ENCODE measurements at places on chromosomes 7 and 10. TPM values are rescaled to one million over a fixed set of nuclear protein-coding genes. Genes with fewer than 3 reads are reported as not detected.
A peak's percentile ranks its signal among the peaks of the same experiment; 100 is the strongest.

WDR11 gene
- 29.3 TPM for total RNA-seq

PIK3CG gene
- total RNA-seq, result not detected

DMBT1 gene
- 0.62 TPM for total RNA-seq

NUTM2D gene
- total RNA-seq, result not detected

GIMAP6 gene
- total RNA-seq, result 1.2 TPM

TAS2R5 gene
- total RNA-seq, result 0.26 TPM

MMRN2 gene
- total RNA-seq, result 1.9 TPM

LRRC17 gene
- total RNA-seq, result not detected

PRPS1L1 gene
- total RNA-seq, result not detected

CHN2 gene
- total RNA-seq, result 7.7 TPM

CCDC7 gene
- total RNA-seq, result 14.1 TPM

PPP1R3C gene
- total RNA-seq, result 0.17 TPM

TMEM184A gene
- total RNA-seq, result 23.1 TPM

DNA sequence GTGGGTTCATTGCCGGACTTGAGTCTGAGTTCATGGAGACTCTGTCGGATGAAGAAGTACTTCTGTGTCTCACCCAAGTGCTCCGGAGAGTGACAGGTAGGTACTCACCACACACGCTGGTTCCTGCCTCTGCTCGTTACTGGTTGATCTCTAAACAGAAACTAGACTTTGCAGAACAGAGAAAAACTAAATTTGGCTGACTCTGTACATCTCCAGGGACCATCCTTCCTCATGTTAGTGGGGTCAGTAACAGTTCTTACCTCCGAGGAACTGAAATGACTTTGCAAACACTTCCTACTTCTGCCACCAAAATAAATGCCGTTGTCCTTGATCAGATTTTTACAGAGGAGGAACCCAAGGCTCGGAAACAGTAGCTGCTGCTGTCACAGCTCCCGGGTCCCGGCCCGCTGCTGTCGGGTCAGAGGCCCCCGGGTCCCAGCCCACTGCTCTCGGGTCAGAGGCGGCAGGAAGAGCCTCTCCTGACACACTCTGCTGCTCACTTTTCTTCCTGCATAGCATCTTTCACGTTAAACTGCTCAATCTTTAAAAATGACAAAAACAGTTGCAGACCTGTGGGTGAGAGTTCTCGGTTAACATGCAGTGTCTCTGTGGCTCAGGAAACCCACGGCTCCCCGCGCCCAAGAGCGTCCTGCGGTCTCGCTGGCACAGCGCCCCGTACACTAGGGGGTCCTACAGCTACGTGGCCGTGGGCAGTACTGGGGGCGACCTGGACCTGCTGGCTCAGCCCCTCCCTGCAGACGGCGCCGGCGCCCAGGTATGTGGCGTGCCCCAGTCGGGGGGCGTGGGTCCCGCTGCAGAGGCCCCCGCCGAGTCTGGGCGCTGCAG is 4.8 kb upstream of the MTG1 start:
- H3K4me1 ChIP-seq, result peaks cover 3% of the 10 kb centered on the region
- no peaks in the 10 kb centered on the region for H3K27me3 ChIP-seq
- H3K36me3 ChIP-seq, result no peaks in the 10 kb centered on the region
- H3K4me3 ChIP-seq, result no peak overlapping the region

- H3K36me3 ChIP-seq, result no peaks in the 10 kb centered on the region
- no peak overlapping the region for H3K27ac ChIP-seq
- no peak overlapping the region for H3K4me3 ChIP-seq
- peak; percentile 80 for DNase-seq
- no peaks in the 10 kb centered on the region for H3K4me1 ChIP-seq
- H3K27me3 ChIP-seq, result peaks cover 18% of the 10 kb centered on the region
These were observed 11.3 kb upstream of the INMT start for GRCh38 chr7:30740417-30741181.

DNA sequence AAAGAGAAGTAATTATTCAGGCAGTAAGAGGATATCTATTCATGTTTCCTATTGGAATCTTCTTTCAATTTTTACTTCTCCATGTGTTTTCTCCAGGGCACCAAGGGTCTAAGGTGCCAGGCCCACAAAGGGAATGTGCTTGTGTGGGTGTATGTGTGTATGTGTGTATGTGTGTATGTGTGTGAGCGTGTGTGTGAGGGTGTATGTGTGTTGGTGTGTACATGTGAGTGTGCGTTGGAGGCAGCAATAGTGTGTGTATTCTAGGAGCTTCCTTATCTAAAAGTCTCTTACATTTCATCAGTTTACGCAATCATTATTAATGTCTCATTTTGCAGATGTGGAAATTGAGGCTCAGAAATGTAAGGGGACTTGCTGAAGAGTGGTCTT is 28.3 kb downstream of the RAMP3 start:
- DNase-seq, result no peak
- H3K36me3 ChIP-seq, result no peaks in the 10 kb centered on the region
- no peak overlapping the region for H3K4me3 ChIP-seq
- no peaks in the 10 kb centered on the region for H3K4me1 ChIP-seq

DNA sequence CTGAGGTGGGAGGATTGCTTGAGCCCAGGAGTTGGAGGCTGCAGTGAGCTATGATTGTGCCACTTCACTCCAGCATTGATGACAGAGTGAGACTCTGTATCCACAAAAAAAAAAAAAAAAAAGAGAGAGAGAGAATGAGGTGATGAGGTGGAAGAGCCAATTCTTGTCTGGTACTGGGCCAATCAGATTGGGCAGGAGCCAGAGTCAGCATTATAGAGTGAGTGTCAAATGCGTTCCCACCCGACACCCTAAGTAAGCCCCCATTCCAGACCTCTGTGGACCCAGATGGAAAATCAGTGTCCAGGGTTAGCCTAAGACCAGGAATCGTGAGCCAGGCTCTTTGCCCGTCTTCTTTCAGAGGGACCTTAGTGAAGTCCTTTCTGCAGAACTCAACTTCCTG is 83.9 kb downstream of the WIPF3 start:
- no peaks in the 10 kb centered on the region for H3K4me1 ChIP-seq
- H3K4me3 ChIP-seq, result no peak overlapping the region
- no peaks in the 10 kb centered on the region for H3K36me3 ChIP-seq
- no peak overlapping the region for H3K27ac ChIP-seq

GRCh38 chr10:72834183-72834825 is 59.2 kb upstream of the OIT3 start:
- H3K27me3 ChIP-seq, result peaks cover 31% of the 10 kb centered on the region
- DNase-seq, result peak; percentile 98
- no peaks in the 10 kb centered on the region for H3K4me1 ChIP-seq
- H3K4me3 ChIP-seq, result peak overlapping the region; percentile 1
- no peaks in the 10 kb centered on the region for H3K36me3 ChIP-seq

DNA sequence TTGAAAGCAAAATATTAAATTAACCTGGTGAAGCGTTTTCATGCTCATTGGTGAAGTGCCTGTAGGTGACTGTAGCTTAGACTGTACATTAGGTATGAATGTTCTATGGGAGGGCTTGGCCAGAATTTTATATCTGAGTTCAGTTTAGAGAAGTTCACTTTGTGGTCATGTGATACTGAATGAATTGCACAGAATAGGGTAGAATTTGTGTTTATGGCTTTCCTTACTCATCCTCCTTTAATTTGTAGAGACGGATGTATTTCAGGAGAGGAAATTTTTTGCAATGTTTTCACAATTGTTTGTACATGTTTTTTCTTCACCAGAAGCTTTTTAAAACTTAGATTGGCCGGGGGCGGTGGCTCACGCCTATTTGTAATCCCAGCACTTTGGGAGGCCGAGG is 32.3 kb downstream of the REEP3 start:
- H3K36me3 ChIP-seq, result no peaks in the 10 kb centered on the region
- peaks cover 53% of the 10 kb centered on the region for H3K4me1 ChIP-seq
- peak overlapping the region; percentile 92 for H3K27ac ChIP-seq
- DNase-seq, result peak; percentile 83
- H3K27me3 ChIP-seq, result no peaks in the 10 kb centered on the region

GRCh38 chr7:80552031-80552694 is 40.3 kb upstream of the GNAT3 start:
- DNase-seq, result peak; percentile 76
- peaks cover 38% of the 10 kb centered on the region for H3K4me1 ChIP-seq

DNA sequence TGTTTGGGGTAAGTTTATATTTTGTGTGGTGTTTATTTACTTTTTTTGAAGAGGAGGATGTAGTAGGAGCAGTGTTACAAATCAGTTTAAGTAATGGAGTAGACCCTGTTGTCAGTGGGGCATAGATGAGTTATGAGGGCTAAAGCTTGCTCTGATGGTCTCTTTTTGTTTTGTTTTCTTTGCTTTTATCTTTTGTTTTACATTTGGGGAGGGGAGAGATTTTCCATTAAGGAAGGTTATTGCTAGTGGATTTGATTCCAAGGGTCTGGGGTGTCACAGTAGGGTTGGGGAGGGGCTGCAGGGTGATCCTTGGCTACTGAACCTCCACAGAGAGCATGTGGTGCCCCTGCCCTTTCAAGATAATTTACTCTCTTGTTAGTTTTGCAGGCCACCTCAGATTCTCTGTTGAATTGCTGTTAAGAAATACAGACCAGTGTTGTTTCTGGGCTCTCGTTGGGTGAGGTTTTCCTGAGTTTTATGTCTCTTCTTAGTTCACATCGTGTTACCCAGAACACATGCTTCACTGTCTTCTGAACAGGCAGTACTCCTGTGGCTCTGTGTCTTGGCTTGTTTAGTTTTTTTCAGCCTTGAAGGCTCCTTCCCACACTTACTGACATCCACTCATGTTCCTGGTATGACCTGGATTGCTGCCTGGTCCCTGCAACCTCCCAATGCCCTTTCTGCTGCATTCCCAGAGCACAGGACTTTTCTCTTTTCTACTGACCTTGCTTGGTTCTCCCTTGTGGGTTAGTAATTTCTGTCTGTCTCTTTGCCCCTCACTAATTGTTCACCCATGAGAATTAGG is 4.2 kb downstream of the KIFBP start:
- H3K36me3 ChIP-seq, result no peaks in the 10 kb centered on the region
- DNase-seq, result peak; percentile 36
- H3K27ac ChIP-seq, result no peak overlapping the region
- H3K4me3 ChIP-seq, result no peak overlapping the region
- peaks cover 37% of the 10 kb centered on the region for H3K4me1 ChIP-seq

GRCh38 chr7:142110638-142111037 is 880 bp upstream of the MGAM2 start:
- no peaks in the 10 kb centered on the region for H3K36me3 ChIP-seq
- H3K4me1 ChIP-seq, result no peaks in the 10 kb centered on the region
- H3K4me3 ChIP-seq, result no peak overlapping the region
- no peak for DNase-seq

DNA sequence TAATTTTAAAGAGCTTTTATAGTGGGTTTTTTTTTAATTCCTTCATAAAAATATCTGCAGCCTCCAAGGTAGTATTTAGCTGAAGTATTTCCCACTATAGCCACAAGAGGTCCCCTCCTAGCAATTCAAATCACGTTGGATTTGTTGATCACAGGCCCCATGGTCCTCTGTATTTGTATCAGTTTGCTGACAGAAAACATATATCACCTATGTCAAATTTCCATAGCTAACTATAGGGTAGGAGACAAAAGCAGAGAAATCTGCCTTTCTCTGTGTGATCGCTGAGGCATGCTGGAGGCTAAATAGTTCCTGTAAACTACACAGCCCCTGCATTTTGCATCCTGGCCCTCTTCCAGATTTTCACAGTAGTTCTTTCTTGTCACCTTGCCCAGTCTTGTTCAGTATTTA is 1.7 kb upstream of the CTNNA3 start:
- H3K27me3 ChIP-seq, result peaks cover 46% of the 10 kb centered on the region
- no peak overlapping the region for H3K27ac ChIP-seq
- no peaks in the 10 kb centered on the region for H3K4me1 ChIP-seq
- H3K36me3 ChIP-seq, result no peaks in the 10 kb centered on the region
- H3K4me3 ChIP-seq, result no peak overlapping the region

DNA sequence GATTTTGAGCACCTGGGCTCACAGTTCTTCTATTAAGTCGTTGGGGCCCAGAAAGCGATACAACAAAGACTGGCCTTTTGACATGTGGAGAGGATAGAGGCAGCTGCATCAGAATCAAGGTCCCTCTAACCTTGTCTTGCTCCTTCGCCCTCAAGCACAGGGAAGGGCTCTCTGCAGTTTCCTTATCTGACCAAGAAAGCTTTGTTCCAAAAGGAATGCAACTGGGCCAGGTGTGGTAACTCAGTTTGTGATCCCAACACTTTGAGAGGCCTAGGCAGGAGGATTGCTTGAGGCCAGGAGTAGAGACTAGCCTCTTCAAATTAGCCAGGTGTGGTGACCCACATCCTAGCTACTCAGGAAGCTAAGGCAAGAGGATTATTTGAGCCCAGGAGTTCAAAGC is 32.2 kb downstream of the SVOPL start:
- H3K27me3 ChIP-seq, result no peaks in the 10 kb centered on the region
- H3K27ac ChIP-seq, result no peak overlapping the region
- H3K4me1 ChIP-seq, result no peaks in the 10 kb centered on the region
- no peak overlapping the region for H3K4me3 ChIP-seq
- no peaks in the 10 kb centered on the region for H3K36me3 ChIP-seq
- no peak for DNase-seq

DNA sequence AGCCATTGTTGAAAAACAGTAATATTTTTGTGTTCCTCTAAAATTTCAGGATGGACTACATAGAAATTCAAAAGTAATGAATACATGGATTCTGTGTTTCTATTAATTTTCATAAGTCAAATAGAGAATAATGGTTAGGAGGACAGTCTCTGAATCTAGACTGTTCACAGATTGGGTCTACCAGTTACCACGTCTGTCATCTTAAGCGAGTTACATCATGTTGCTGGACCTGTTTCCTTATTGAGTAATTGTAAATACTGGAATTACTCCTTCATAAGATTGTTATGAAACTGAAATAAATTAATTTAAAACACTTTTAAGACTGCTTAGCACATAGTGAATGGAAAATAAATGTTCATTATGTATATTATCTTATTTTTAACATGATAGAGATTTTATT is 172.3 kb downstream of the KCND2 start:
- H3K4me1 ChIP-seq, result no peaks in the 10 kb centered on the region
- no peaks in the 10 kb centered on the region for H3K27me3 ChIP-seq
- no peaks in the 10 kb centered on the region for H3K36me3 ChIP-seq
- H3K27ac ChIP-seq, result no peak overlapping the region

GRCh38 chr10:87546971-87547413 is 42.3 kb downstream of the MINPP1 start:
- 0 out of 2 replicates have a peak overlapping the region, but pooled peaks have one; percentile 19 for H3K4me3 ChIP-seq
- H3K36me3 ChIP-seq, result peaks cover 11% of the 10 kb centered on the region
- no peaks in the 10 kb centered on the region for H3K27me3 ChIP-seq
- peak; percentile 76 for DNase-seq
- H3K27ac ChIP-seq, result peak overlapping the region; percentile 98

- no peaks in the 10 kb centered on the region for H3K27me3 ChIP-seq
- H3K27ac ChIP-seq, result peak overlapping the region; percentile 51
- H3K4me3 ChIP-seq, result no peak overlapping the region
- H3K4me1 ChIP-seq, result peaks cover 33% of the 10 kb centered on the region
These were observed 125.5 kb downstream of the CLEC2L start for GRCh38 chr7:139648941-139649425.

DNA sequence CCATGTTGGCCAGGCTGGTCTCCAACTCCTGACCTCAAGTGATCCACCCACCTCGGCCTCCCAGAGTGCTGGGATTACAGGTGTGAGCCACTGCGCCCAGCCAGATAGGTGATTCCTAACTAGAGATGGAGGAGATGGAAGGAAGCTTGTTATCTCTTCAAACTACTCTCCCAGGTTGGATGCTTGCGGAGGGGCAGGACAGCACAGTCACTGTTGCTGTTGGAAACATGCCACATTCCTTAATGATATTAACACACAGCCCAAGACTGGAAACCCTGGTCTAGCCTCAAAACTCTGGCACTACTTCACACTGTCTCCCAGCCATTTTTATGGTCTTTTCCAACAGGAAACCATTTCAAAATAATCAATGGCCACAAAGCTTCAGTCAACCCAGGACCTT is 468.8 kb upstream of the NRP1 start:
- no peak overlapping the region for H3K4me3 ChIP-seq
- peak; percentile 66 for DNase-seq
- H3K27me3 ChIP-seq, result no peaks in the 10 kb centered on the region

GRCh38 chr7:16581286-16581685 is 54.7 kb downstream of the LRRC72 start:
- H3K4me3 ChIP-seq, result no peak overlapping the region
- no peaks in the 10 kb centered on the region for H3K27me3 ChIP-seq
- DNase-seq, result no peak
- no peaks in the 10 kb centered on the region for H3K4me1 ChIP-seq
